ENCODE measurements at places on chromosomes 7 and 10.

DNA sequence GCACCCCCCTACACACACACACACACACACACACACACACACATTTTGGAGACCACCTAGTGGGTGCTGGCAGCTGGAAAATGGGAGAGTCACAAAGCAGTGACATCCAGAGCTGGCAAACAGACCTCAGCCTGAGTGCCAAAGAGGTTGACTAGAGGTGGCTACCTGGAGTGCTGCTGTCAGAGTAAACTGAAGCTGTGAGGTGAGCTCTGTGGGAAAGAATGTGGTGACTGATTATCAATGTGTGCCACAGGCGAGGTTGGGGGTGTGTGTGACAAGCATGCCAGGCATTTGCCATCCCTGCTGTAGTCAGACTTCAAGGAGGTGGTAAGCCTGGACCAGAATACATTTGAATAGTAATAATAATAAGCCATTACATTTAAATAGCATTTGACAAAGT, 120.6 kb downstream of the SLIT1 start:
- DNase-seq: no peak

- DNase-seq: peak; percentile 28
Observed at GRCh38 chr7:69504733-69505420, 93.4 kb upstream of the AUTS2 start.

- DNase-seq: no peak
Observed at GRCh38 chr7:131529179-131529578, 27.2 kb downstream of the PODXL start.

DNA sequence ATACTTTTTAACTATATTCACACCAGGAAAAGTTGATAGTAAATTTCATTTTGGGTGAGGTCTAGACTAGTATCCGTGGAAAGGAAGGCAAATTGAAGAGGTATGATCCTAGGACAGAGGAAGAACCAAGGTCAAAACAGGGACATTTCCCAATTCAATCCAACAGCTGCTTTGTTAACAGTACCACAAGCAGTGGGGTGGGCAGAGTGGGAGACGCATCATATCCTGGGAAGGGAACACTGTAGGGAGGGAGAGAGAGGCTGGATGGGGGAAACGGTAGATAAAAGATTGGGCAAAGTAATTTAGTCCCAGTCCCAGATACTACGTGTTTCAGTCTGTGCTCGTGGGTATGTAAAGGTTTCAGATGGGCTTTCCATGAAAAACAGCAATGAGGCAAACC, 9.2 kb upstream of the FAS start:
- DNase-seq: no peak

DNA sequence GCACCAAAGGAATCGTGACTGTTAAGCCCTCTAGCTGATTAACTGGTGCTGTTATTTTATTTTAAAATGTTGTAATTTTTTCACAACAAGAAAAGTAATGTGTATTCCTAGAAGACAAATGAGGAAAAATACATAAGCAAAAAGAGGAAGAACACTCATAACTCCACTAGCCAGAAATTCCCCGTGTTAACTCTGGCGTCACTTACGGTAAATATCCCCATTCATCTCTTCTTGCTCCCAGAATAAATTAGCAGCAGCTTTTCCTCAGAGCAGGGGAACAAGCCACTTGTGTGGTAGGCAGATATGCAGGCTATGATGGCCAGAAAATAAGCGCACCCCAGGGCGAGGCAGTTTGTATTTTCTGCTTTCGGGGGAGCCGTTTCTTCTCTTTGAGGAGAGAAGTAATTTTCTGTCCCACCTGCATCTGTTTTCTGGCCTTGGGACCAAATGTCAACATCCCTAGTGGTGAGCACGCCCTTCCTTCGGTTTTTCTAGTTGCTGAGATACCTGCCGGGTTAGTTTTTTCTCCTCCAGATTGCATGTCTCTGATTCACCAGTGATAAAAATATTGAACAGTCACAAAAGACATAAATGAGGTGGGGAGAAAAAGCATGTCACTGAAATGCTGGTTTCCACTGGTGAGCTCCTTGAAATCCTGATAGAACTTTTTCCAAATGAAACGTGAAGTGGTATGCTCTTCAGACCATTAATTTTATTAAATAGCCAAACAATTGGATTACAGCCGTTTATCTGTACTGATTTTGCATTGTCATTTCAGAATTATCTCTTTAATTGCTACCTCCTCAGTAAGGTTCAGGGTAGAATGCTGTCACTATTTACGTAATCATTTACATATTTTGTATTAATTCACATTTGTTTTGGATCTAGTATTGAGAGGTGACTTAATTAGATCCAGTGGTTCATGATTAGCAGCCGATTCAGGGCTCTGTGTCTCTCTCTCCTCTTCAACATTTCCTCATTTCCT, 268.1 kb downstream of the CAMK1D start:
- peak; percentile 33 for DNase-seq

GRCh38 chr7:18590744-18591340, 95.3 kb downstream of the HDAC9 start:
- peak; percentile 40 for DNase-seq

DNA sequence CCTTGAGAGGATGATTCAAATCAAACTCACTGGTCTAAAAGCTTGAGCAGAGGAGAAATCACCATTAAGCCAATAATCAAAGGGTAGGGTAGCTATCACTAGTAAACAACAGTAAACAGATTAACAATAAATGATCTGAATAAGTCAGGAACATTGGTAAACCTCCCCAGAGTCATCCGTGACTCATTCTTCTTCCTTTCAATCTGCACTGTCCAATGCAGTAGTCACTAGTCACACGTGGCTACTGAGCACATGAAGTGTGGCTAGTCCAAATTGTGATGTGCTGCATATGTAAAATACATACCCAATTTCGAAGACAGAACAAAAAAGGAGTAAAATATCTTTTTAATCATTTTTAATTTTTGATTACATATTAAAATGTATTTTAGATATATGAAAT, 64.0 kb downstream of the ERCC6 start:
- no peak for DNase-seq

- peak; percentile 94 for DNase-seq
Observed at GRCh38 chr10:88152728-88153133, 289.3 kb downstream of the PTEN start.

Data from astrocyte (in vitro differentiated cells and primary cell).